LHCN-M2 (cell line): ENCODE measurements at places on chromosomes 4 and X.

DNA sequence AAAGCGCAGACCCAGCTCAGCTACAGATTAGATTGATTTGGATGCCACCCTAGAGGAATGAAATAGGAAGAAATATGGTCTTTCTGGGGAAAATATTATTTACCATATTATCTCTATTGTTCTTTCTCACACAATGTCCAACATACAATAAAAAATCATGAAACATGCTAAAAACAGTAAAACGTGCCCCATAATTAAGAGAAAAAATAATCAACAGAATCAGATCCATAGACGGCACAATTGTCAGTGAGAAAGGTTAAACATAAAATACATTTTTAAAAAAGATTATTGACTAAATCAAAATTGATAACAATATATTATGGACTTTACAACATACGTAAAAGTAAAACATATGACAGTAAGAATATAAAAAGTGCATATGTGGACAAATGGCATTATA, 90.9 kb downstream of the ENPP6 start:
- DNase-seq, result no peak

GRCh38 chrX:49901048-49901447, 21.3 kb upstream of the CLCN5 start:
- DNase-seq, result no peak

GRCh38 chr4:126180642-126181041, 865.9 kb downstream of the FAT4 start:
- DNase-seq, result no peak

DNA sequence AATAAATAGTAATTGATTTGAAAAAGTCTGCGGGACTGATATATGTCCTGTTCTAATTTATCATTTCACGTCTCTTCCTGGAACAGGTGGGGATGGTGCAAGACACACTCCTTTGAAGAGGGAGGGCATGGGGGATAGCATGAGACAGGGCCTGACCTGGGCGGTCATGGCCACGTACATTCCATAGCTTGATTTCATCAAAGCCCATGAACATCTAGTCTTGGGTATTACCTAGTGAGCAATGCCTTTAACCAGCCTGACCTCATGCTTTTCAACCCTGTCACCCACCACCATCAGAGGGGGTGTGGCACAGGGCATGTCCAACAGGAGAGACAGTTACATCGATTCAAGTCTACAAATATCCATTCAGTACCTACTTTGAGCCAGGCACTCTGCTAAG, 52.3 kb upstream of the HOPX start:
- no peak for DNase-seq

DNA sequence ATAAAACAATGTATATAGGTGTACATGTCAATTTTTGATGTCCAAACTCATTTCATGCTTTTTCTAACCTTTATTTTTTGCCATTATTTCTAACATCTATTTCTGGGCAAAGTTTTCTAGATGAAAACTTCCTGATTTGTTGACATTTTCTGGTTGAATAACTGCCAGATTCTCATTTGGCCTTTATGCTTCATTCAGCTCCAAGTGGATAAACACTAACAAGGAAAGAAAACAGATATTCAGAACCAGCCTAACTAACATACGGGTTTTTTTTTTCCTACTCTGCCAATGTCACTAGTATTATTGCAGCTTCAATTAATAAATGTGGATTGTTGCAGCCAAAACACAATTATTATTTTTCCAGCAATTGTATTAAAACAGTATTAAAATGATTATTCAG, 50.9 kb upstream of the RAP1GDS1 start:
- no peak for DNase-seq

DNA sequence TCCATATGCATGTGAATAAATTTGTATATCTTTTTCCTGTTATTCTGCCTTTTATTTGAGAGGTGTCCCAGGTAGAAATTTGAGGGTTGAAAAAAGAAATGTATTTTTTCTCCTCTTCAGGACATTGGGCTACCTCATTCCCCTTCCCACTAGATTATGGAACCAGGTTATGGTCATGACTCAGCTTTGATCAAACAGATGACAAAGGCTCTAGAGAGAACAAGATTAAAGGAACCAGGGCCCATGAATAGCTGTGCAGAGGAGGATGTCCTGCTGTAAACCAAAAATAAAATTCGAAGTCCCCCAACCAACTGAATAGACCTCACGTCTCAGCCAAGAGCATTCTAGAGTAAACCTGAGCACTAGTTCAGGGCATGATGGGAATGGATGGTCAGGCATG, 313.2 kb downstream of the RAPGEF2 start:
- DNase-seq, result no peak

DNA sequence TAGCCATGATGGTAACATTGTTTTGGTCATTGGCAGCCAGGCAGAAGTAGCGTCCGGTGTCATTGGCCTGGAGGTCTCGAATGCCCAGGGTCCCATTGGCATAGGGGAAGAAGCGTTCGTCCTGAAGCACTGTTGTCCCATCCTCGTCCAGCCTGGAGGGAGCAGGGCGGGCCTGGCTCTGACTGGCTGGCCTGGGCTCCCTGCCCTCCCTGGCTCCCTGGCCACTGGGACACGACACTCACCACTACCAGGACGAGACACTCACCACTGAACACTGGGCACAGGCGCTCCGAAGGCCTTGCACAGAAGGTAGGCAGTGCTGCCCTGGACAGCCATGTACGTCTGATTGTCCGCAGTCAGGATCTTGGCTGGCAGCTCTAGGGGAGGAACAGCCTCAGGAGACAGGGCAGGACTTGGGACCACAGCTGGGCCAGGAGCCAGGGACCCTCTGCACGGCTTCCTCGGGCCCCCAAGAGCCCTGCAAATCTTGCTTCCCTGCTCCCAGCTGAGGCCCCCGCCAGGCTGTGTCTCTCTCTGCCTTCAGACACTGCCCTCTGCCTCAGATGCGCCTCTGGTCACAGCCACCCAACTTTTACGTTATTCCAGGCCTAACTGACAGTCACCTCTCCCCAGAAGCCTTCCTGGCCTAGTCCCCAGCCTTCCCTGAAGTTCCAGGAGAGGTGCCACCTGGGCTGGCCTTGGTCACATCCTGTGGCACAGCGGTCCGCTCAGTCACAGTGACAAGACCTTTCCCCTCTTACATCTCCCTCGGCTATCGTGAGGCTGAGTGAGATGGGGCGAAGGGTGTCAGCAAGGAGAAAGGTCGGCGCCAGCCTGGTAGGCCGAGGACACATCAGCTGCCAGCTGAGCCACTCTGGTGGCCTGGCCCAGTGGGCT, 17.1 kb downstream of the L1CAM start:
- no peak for DNase-seq
